ENCODE measurements at places on chromosomes 7 and 10.

GRCh38 chr10:91694170-91694794 lies 61.4 kb upstream of the PPP1R3C start:
- DNase-seq, result no peak

DNA sequence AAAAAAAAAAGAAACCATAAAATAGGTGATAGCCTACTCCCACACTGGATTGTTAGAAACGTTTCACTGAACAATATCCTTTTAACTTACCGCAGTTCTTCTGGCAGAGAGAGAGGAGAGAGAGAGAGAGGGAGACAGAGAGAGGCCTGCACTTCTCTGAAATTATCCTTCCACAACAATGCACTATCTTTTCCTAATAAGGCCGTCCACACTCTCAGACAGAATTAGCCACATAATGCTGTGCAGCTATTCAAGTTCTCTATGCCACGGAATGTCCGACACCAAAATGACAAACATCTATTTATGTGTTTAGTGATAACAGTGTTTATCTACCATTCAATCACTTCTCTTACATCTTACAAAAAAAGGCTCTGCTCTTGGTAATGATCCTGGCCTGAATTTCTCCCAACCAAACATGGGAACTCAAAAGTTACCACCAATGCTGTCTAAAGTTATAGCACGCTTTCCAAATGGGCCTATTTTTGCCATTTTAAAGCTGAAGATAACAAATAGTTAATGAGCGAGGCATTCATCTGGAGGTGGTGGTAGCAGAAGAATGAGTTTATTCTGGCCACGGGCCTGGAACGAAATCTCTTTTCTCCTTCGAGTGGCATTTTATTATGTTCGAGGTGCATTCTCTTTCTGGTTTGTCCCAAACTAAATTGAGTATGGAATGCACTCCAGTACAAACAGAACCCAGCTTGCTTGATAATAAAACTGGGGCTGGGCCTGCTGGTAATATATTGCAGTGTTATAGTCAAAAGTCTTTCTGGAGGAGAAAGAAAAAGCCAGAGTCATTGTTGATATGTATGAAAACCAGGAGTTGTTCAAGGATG lies 160.2 kb upstream of the SVIL start:
- DNase-seq, result no peak

GRCh38 chr10:9038146-9038714 lies 983.7 kb downstream of the GATA3 start:
- no peak for DNase-seq

DNA sequence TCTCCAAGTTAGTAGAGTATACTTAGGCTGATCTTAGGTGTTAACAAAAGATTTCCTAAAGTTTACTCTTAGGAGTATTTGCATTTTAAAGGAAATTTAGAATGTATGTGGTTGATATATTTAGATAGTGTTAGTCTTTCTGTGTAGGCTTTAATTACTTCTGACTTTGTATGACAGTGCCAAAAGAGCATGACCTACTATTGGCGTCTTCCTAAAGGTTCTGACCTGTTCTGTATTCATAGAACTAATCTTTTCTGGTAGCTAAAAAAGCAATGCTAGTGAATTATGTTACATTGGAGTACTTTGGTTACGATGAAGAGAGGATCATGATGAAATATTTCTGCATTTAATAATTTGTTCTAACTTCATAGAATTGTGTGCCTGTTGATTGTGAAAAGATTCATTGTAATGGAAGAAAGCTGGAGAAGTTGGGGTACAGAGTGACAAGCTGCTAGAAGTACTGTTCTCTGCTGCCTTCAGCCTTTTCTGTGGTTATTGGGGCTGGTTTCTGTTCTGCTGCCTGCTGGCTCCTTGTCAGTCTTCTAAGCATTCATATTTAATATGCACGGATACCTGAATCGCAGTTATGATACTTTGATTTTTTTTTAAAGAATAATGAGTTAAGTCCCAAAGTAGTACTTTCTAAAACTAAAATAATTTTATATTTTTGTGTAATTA lies 13.2 kb downstream of the WAC start:
- no peak for DNase-seq

- DNase-seq, result no peak
Measured at GRCh38 chr7:23114896-23115295, 9.3 kb downstream of the KLHL7 start.

- no peak for DNase-seq
Measured at GRCh38 chr10:28777911-28778310, 100.6 kb downstream of the BAMBI start.

DNA sequence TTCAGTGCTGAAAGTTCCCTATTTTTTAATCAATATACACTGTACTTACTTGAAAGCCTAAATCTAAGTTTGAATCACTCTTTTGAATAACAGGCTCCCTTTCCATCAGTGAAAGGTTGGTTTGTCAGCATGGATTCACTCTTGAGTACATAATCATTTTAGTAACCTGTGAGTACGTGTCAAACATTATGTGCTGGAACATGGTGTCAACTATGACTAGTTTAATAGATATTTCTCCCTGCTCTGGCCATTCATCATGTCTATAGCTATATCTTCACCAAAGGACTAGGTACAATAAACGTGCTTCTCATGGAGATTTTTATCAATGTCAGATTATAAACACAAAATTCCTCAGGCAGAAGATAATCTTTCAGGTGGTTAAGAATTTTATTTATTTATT lies 61.7 kb upstream of the MDFIC start:
- no peak for DNase-seq

- DNase-seq, result no peak
Measured at GRCh38 chr10:7239312-7239985, 171.4 kb downstream of the SFMBT2 start.

- DNase-seq, result no peak
Measured at GRCh38 chr10:131073469-131074035, 238.0 kb downstream of the TCERG1L start.

DNA sequence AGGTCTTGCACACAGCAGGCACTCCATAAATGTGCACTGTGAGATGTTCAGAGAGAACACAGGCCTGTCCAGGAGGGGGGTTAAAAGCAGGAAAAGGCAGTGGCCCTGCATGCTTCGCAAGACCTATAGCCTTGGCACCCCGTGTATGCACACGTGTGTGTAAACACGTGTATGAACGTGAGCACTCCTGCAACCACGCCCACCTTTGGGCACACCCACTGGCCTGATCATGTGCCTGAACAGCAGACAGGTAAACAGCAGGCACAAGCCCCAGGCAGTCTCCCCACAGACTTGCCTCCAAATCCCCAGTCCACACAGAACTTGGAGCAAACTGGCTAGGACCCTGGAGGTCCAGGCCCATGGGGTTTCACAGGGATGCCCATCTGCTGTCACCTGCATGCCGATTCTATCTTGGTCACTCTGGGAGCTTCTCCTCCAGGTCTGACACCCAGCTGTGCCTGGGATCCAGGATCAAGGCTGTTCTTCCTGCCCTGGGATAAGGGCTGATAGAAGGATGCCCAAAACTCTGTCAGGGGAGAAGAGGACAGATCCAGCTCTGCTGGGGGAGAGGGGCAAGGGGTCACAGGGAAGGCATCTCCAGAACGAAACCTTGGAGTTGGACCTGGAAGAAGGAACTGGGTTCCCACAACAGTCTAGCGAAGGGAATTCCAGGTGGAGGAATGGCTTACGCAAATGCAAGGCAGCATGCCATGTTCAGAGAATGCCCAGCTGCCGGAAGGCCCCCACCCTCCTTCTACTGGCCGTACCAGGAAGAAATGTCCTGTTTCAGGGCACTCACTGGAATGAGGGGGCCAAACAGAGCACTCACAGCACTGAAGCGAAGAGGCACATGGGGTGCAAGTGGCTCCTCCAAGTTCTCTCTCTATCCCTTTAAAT lies 14.3 kb upstream of the ZMIZ1 start:
- DNase-seq, result no peak

GRCh38 chr10:18658271-18659124 lies 733 bp upstream of the ARL5B start:
- no peak for DNase-seq

DNA sequence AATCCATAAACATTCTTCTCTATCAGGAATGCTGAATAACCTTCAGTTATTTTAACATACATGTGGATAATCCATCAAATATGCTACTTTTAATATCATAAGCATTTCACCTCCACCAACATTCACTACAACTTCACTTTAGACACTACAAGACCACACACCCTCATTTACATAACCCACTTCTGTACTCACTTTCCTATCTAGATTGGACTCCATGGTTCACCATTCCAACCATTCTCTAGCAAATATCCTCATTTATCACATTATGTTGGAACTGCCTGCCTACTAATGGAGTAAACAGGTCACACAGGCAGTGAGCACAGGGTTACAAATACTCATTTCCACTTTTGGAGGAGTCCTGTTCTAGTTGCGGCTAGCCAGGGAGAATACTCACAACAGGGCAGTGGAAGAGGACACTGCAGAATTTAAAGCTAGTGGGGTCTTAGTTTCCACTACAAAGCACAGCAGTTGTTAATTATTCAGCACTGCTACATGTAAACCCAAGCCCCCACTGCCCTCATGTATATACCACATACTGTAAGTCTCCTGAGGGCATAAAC lies 18.4 kb downstream of the SNX13 start:
- DNase-seq, result no peak

- no peak for DNase-seq
Measured at GRCh38 chr10:55852900-55853299, 508.2 kb downstream of the ZWINT start.

- DNase-seq, result no peak
Measured at GRCh38 chr7:80499350-80499953, 12.4 kb downstream of the GNAT3 start.

- no peak for DNase-seq
Measured at GRCh38 chr10:50432211-50433009, 181.1 kb upstream of the ASAH2 start.

GRCh38 chr7:32481921-32482320 lies 8.3 kb downstream of the LSM5 start:
- DNase-seq, result no peak

- no peak for DNase-seq
Measured at GRCh38 chr7:96017877-96018276, 245.5 kb downstream of the DYNC1I1 start.

DNA sequence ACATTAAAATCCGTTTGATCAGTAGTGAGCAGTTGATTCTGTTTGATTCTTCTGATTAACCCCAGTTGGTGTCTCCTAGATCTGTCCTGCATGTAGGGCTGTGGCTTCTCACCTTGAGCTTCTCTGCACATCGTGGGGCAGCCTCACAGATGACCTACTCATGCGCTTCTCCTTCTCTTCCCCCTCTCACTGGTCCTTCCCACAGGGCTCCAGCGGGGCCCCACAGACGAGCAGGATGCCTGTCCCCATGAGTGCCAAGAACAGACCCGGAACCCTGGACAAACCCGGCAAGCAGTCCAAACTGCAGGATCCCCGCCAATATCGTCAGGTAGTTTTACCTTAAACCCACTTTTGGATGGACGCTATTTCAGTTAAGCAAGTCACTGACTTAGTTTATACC lies 178.9 kb downstream of the ARHGAP21 start:
- DNase-seq, result no peak

GRCh38 chr7:130886438-130887135 lies 152.6 kb upstream of the KLF14 start:
- DNase-seq, result no peak

DNA sequence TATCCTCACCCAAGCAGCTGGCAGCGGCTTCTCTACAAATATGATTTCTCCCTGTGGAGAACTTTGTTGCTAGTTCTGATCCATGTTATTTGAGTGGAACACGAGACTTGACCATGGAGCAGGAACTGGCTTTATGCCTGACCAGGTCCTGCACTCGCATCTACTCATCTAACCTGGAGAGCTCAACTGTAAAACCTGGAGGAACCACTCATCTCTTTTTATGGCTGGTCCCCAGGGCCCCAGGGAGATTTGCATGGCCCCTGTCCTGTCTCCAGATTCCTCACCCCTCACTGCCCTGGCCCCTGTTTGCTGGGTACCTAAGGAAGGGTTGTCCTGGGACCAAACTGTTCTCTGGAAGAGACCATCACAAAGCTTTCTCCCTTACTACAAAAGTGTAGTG lies 16.0 kb downstream of the TCAF1 start:
- DNase-seq, result no peak

DNA sequence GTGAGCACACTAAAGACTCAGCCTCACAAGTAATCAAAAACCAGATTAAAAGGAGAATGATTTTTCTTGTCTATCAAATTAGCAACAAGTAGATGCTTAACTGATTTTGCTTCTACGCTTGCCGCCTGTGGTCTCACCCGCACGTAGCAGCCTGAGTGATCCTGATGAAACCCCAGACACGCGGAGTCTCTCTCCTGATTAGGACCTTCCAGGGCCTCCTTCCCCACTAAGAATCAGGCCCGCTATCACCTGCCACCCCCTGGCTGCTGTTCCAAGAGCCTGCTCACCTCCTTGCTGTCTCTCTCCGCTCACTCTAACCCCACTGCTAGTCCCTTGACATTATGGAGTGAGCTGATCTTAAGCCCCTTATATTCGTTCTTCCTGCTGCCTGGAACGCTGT lies 325.9 kb upstream of the NRP1 start:
- DNase-seq, result no peak

GRCh38 chr10:31940839-31941653 lies 12.4 kb upstream of the ARHGAP12 start:
- DNase-seq, result no peak

DNA sequence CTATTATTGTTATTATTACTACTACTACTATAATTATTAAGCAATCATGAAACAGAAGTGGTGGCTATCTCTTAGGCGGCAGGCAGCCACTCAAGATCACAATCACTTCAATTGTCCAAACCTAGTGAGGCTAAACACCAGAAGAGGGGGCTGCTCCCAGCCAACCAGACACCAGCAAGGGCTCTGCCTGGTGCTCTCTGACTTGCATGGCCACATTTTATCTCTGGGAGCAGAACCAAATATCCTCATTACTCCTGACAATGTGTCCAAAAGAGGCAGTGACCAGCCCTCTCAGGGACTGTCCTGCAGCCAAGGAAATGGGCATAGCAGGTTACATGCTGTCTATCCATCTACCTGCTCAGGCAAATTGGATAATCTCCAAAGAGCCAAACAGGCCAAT lies 187.4 kb upstream of the PDE1C start:
- no peak for DNase-seq

GRCh38 chr7:13457790-13458189 lies 531.7 kb downstream of the ETV1 start:
- no peak for DNase-seq

GRCh38 chr7:46291601-46292150 lies 370.6 kb upstream of the IGFBP3 start:
- no peak for DNase-seq

GRCh38 chr7:2713370-2713769 lies 25.4 kb downstream of the AMZ1 start:
- DNase-seq, result no peak

DNA sequence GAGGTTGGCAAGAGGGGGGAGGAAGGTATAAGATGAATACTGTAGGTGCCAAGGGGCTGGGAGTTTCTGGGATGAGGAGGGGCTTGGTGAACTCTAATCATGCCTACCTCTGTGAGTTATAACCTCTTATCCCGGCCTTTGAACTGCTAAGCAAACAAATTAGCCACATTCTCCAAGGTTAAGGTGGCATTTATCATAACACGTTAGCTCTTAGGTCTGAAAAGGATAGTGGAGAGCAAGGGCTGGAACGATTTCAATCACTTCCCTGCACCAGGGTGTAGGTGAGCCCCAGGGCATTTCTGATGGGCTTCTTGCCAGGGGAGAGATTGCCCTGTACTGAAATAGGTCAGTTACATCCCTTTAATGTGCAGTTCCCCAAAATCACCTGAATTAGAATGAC lies 28.6 kb upstream of the DMBT1 start:
- no peak for DNase-seq

Data from activated gamma-delta T cell treated with anti-CD3 and anti-CD28 coated beads, Interleukin-2, amount 50 U/mL, for 16 hours (primary cell).